ENCODE measurements at places on chromosomes 5 and 9.

DNA sequence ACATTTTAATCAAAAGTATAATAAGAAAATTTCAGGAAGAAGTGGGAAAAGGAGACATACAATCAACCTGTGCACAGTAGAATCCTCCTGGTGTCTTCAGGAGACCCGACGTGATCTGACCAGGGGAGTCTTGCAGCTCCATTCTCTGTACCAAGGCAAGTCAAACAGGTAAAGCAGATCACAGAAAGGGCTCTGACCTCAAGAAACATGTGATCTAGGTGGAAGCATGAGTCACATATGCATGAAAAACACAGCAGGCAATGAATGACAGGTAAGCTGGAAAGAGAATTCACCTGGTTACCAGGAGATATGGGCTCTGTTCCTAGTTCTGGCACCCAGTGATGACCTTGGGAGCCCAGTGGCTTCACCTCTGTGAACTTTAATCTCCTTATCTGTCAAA, 19.4 kb upstream of the FABP6 start:
- DNase-seq: no peak

DNA sequence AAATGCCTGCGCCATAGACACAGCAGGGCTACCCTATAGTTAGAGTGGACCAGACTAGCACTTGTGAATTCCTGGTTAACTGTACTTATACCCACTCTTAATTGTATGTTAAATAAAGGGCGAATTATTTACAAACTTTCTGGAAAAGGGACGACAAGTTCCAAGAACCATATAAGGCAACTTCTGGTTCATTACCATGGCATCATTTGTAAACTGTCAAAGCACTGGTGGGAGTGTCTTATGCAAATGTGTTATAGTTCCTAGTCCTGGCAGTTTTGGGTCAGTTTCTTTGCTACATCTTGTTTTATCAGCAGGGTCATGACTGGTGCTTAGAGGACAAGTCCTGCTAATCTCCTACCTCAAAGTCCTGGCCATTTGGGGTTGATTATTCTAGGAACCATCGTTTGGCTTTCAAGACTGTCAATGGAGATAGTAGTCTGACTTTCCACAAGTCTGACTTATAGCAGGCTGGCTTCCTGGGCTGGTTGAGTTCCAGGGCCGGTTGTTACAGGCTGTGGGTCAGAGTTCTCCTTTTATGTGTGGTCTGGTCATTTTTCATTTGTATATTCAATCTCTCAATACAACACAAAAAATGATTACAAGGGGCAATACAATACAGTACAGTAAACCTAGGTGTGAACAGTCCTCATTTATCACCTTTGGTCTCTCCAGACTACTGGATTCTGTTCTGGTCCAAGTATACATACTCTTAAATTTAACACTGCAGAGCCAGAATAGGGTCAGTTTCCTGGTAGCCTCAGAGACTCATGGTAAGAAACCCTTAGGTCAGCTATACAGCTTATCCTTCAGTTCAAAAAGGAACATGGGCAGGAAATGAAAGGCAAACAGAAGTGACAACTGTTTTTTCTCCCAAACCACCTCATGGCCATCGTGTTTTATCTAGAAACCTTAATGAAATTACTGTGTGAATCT, 8.3 kb upstream of the CFAP95 start:
- DNase-seq: no peak

DNA sequence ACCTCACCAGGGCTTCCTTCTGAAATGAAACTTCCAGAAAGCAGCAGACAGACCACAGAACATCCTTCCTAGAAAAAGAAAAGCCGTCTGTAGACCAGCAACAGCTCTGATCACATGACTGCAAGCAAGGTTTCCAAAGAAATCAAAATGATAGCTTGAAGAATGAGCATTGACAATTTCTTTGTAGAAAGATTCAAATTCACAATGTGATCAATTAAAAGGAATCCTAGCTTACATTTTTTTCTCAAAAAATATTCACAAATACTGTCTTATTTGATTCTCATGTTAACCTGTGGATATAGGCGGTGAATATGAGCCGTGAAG, 144.9 kb downstream of the MTX3 start:
- no peak for DNase-seq

DNA sequence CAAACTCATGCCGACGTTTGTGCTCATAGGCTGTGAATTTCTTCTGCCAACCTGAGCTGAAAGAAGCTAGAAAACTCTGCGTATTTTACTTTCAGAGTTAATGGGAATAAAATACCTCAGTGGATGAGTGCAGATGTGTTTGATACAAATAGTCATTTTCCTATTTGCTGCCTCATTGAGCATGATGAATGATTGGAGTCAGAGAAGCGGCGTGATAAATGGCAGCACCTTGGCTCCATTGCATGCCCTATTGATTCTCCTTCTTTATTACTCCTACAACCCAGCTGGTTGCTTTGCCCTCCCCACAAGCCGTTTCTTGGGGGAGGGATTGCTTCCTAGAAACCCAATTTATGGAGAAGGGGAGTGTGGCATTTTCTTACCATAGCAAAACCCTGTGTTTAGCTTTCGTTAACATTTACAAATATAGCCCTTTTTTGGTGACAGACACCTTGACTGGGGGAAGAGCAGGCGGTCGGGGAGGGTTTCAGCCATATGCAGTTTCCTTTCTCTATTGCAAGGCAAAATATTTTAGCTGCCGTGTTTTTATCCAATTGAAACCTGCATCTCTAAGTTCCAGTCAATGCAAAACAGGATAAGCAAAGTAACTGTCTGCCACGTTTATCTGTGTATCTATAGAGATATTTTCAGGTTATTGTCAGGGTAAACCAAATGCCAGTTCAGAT, 93.1 kb upstream of the TBCA start:
- no peak for DNase-seq

DNA sequence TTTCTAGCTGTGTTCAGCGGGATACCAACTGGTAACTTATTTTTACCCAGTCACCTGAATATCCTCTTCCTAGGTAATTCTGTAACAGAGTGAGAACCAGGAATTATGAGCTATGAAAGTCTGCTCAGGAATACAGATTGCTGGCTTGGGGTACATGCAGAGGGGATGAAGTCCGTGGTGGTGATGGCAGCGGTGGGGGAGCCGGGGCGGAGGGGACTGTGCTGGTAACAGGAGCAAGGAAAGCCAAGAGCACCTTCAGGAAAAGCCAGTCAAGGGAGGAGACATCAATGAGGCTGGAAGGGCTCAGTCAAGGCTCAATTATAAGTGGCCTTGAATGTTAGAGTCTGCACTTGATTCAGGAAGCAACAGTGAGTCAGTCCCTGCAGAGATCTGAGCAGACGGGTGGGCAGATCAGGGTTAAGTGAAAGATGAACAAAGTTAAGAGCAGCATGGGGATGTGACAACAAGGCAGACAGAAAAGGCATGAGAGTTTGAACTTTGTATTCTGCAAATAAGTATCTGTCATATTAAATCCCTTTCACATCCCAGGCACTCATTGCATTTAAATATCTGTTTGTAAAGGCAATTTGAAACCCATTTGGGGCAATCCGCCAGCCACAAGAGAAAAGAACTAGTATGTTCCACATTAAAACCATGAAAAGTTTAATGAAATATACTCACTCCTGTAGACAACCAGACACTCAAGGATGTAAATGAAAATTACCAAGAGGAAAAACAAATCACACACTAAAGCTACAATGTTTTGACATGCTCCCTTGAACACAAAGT, 101.2 kb downstream of the TTC39B start:
- no peak for DNase-seq
